ENCODE measurements at places on chromosomes 6 and 20.

GRCh38 chr20:14882846-14883245 is 545.4 kb upstream of the FLRT3 start:
- DNase-seq, result no peak

GRCh38 chr20:4574356-4574690 is 147.4 kb upstream of the PRND start:
- DNase-seq, result no peak

DNA sequence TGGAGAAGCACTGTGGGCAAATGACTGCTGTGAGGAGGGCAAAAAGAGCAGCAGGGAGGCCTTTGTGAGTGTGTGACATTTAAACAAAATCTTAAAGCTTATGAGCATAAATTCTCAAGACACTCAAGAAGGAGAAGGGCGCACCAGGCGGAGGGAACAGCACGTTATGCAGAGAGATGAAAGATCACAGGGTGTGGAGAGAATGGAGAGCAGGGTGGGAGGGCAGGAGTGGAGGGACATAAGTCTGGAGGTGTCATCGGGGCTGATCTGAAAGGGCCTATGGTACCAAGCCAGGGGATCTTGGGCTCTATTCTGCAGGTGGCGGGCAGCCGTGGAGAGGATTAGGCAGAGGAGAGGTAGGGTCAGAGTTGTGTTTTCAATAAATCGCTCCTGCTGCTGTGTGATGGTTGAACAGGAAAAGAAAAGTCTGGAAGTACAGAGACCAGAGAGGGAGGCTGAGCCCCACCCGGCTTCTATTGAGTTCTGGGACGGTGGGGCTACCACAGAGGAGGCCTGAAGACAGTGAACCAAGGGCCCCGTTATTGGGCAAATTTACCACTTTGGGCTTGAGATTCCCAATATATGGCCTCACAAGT is 24.3 kb upstream of the DLGAP4 start:
- no peak for DNase-seq

- no peak for DNase-seq
These were observed 171.6 kb downstream of the ARID1B start for GRCh38 chr6:156948807-156949206.

DNA sequence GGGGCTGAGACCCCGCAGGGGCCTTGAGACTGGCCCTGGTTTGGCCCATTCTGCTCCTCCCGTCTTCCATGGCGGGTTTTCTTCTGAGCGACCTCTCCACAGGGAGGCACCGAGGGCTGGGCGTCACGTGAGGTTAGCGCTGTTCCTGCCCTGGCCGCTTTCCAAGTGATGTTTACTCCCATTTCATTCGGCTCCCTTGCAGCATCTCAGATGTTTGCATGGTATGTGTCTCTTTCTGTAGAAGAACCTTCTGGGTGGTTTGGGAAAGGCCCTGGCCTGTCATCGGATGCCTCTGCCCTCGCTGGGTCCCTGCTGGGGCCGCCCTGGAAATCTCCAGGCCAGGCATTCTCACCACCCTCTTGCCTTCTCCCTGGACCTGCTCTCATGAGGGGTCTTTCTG is 17.3 kb downstream of the RAMACL start:
- no peak for DNase-seq

DNA sequence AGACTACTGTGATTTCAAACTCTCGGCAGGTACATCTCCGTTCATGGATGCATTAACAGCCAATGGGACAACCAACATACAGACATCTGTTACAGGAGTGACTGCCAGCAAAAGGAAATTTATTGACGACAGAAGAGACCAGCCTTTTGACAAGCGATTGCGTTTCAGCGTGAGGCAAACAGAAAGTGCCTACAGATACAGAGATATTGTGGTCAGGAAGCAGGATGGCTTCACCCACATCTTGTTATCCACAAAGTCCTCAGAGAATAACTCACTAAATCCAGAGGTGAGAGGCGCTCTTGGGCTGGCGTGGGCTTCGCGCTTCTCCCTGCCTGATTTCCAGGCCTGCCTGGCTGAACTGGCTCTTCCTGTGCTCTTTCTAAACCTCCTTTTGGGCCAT is 68.4 kb downstream of the RPP40 start:
- no peak for DNase-seq

DNA sequence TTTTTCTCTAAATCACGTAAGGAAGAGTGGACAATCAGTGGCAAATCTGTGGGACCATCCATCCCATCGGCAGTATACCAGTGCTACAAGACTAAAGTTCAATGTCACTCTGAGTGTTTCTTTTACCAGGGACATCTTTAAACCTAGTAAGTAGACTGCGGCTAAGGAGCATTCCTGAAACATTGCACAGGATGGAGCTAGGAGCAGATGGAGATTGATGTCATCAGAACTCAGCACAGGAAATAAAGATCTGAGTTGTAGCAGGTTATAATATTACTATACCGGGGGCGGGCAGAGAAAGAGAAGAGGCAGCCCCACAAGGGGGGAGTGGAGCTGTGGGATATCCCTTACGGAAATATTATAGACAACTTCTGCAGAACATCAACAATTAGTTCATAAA is 162.1 kb downstream of the MTFR2 start:
- DNase-seq, result no peak

DNA sequence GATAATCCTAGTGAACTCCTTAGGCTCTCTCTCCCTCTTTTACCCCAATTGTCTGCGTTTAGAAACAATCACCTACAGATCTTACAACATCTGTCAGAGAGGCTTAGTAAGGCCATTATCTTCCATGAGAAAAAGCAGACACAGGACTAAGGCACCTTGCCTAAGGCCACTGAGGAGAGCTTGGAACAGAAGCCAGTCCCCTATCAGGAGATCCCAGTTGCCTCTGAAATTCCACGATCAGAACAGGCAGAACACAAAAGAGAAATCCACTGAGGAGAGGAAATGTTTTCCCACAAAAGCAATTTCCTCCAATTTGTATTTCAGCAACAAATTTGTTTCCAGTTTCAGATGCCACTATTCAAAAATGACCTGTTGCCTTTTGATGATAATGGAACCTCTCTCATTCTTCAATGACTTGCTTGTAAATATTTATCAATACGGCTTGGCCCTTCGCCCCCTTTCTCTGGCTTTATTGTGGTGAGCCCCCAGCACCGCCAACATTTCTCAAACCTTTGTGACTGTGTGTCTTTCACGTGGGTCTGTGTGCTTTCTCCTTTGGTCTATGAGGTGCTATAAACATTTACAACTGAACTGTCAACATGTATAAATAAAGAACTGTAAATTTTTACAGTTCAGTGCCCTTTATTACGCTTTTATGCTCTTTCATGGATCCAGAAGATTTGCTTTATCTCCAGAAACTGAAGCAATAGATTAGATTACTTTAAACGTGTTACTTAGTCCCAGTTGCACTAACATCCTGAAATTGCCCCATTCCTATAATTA is 187.8 kb upstream of the PHACTR1 start:
- no peak for DNase-seq

- no peak for DNase-seq
These were observed 113.5 kb upstream of the PHACTR1 start for GRCh38 chr6:12602951-12603672.

- peak; percentile 31 for DNase-seq
These were observed 265.0 kb upstream of the MARCKS start for GRCh38 chr6:113591896-113592827.

DNA sequence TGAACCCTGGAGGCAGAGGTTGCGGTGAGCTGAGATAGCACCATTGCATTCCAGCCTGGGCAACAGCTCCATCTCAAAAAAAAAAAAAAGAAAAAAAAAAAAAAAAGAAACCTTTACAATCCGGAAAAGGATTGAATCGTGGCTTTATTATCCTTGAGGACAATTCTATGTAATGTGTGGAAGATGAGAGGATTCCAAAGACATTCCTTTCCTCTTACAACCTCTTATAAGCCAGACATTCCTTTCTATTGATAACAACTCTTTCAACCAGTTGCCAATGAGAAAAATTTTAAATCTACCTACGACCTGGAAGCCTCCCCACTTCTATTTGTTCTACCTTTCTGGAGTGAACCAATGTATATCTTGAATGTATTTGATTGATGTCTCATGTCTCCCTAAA is 91.2 kb upstream of the EEF1E1 start:
- no peak for DNase-seq

DNA sequence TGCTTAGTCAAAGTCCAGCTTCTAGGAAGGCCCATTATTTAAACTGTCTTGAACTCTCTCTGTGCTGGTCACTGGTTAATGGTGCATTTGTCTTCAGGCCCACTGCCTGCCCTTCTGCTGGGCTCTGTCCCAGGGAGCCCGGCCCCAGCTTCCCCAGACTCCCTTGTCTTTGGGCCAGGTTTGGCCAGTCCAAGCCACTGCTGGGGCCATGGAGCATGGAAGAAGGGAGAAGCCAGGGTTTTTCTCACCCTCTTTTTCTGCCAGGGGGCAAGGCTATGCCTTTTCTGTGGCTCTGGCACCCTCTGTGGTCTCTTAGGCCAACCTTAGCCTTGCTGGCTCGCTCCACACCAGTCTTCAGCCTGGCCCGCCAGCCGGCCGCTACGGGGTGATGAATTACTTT is 390.0 kb upstream of the SULF2 start:
- DNase-seq, result no peak

DNA sequence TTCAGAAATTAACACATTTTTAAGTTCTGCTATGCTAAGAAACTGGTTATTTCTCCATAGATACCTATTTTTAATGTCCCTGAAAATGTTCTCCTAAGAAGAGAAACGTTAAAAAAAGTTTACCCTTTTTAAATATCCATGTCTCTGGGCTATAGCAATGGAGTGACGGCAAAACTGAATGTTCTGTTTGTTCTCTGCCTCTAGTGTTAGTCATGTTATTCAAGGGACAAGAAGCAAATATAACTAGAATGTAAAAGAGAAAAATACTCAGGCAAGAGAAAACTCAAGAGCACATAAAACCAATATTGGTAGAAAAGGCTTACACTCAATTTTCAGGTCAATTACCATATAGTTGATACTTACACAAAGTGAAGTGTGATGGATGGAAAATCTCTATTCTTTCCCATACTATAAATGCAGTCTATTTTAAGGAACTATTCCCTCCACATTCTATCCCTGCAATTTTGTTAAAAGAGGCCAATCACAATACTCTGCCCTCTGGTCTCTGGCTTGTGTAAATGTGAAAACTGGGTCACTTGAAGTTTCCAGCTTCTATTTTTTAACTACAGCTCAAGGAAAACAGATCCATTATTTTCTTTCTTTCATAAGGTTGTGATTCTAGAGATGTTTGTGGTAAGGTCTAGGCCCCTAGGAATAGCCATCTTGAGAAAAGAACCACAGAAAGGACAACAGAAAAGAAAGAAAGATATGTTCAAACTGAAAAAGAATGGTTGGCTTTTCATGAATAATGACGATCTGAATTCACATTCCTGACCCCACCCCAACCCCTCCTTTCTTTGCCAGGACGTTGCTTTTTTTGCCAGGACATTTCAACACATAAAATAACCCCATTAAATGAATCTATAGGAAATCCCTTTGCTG is 200.3 kb upstream of the FAM83B start:
- no peak for DNase-seq

DNA sequence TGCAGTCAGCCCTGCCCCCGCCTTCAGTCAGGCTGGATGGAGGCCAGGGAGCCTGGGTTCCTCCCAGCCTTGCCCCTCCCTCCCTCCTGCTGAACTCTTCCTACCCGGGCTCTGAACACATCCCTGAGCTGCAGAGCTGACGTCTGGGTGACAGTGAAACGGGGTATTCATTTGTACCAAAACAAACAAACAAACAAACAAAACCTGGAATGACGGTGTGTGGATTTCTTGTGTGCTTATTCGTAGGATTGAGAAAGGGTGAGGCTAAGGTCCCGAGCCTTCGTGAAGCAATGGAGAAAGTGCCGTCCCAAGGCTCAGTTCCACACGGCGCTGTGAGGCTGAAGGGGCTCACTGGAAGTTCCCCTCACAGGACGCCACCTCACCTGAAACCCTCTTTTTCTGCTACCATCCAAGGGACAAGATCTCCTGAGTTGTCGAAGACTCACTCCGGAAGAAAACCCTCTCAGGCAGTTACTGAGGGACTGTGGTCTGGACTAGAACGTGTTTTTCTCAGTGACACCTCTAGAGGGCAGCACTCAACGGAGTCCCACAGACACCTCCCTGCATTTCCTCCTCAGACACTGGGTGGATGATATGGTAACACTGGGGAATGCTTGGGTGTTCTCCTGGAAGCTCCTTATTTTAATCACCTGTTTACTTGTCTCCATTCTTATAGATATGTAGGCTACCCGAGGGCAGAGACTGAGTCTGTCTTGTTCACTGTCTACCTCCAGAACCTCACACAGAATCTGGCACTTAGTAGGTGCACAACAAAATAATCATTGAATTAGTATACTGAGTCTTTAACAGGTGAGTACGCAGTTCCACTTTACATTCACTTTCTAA is 27.3 kb downstream of the GSTA3 start:
- peak; percentile 32 for DNase-seq

- DNase-seq, result no peak
These were observed 1.2 kb downstream of the RAB44 start for GRCh38 chr6:36698871-36699271.

DNA sequence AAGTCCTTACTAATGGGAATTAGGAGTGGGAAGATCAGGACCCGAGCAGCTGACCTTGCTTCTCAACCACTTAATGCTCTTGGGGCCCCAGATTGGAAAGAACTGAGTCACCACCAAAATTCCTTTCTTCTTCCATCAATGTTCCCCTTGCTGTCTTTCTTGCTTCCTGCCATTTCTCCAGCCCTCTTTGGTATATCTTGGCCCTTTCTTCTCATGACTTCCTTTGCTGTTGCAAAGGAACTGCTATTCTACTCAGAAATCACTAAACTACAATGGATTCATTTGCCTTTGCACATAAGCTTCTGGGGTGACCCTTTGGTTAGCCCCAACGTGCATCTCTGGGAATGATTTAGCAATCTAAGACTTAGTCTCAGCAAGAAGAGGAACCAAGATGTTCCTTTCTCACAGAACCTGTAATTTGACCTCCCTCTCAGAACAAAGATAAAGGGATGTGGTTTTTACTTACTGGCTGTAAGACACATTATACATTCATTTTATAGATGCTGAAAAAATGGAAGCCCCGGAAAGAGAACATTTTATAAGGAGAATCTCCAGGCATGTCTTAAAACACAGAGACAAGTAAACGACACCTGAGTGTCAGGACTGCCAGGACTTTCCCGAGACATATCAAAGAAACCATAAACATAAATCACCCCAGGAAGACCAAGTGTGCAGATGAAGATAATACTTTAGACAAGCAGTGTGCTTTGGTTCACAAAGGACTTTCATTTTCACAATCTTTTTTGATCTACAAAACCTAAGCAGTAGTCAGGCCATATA is 99.0 kb upstream of the TNFAIP3 start:
- DNase-seq, result no peak

DNA sequence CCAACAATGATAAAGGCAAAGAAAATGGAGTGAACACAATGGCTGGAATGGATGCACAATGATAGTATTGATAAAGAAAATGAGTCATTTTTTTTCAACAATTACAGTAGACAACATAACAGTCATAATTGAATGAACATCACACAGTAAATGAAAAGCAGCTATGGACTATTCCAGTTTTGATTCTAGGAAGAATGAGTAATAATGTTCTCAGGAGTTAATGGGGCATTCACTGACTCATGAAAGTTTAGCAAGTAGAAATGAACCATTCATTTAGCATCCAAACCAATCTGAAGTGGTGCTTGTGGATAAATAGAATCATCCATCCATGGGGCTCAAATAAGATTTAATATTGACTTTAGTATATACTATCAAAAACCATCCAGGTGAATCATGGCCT is 1029.5 kb upstream of the GJE1 start:
- no peak for DNase-seq
